Activated naive CD4-positive, alpha-beta T cell treated with Interleukin-2 at 50 U/mL for 16 hours (primary cell): ENCODE measurements at places on chromosomes 1 and 21.

- DNase-seq: no peak
These were observed 68.8 kb upstream of the KCNJ15 start for GRCh38 chr21:38188037-38188436.

GRCh38 chr1:53330819-53331218 is 2.9 kb upstream of the LRP8 start:
- DNase-seq: no peak

- no peak for DNase-seq
These were observed 2.9 kb upstream of the MTF1 start for GRCh38 chr1:37862330-37862729.

GRCh38 chr1:221939607-221940006 is 197.7 kb upstream of the DUSP10 start:
- DNase-seq: no peak

DNA sequence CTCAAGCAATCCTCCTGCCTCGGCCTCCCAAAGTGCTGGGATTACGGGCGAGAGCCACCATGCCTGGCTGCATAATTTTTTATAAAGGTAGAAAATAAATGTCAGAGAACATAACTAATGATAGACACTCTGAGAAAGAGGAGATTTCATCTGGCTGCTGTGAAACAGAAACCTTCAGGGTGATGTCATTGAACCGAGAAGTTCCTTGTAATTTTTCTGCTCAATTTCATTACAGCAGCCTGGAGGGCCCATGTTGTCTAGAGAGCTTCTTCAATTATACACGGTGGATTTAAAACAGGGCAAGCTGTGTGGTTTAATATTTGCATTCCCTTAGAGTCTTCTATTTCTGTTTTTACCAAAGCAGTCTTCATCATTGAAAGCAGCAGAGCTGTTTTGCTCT is 64.3 kb upstream of the MORC3 start:
- no peak for DNase-seq

DNA sequence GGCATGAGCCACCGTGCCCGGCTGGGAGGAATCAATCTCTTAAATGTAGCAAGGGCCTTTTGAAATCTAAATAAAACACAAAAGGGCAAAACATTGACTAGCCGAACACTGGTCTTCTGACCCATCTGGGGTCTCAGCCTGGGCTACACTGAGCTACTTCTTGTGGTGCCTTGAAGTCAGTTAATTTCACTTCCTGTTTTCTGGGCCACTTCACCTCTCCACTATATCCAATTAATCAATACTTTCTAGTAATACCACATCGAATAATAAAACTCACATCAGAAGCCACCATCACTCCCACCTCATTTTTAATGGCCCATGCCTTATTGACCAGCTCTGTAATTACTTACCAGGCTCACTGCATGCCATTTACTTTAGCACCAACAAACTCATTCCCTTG is 138.0 kb upstream of the SAMSN1 start:
- no peak for DNase-seq

DNA sequence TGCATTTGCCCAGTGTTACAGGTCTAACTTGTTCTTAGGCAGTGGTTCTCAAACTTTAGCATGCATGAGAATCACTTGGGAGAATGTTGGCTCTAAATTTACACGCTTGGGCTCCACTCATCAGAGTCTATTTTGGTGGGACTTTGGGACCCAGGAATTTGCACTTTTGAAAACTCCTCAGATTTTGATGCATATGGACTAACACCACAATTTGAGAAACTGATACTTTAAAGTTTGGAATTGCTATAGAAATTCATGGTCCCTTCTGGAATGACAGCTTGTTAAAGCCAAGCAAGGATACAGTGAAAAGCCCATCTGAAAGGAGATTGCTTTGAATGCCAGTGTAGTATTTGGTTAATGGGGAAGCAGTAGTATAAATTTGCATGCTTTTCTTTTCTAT is 31.5 kb downstream of the GPR52 start:
- DNase-seq: no peak

DNA sequence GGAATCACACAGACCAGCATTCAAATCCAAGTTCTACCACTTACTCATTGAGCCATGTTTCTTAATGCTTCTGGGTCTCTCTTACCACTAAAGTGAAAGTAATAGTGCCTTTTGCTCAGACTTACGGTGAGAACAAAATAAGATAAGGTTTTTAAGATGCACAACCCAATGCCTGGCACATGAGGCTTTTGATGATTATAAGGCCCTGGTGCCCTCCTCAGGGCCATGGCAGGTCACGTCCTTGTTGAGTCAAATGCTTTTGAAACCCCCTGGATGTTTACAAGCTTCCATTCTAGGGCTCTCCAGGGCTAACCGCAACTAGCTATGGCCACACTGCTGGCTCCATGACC is 76.0 kb downstream of the TENT5C start:
- no peak for DNase-seq

GRCh38 chr1:112470966-112471365 is 37.8 kb upstream of the WNT2B start:
- no peak for DNase-seq

DNA sequence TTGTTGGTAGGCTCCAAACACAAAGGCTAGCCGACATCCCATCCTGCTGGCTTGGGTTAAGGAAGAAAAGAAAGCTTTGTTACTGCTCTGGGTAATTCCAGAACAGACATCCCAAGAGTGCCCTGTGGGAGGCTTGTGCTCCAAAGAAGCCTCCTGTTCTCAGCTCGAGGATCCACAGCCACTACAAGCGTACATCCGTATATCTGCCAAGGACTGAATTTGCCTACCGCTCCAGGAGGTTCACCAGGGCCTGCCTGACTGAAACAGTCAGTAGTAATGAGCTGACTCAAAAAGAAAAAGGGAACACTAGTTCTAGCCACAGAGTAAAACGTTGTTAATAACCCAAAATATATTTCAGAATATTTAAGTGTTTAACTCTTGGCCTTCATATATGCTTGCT is 24.8 kb upstream of the MUTYH start:
- no peak for DNase-seq

DNA sequence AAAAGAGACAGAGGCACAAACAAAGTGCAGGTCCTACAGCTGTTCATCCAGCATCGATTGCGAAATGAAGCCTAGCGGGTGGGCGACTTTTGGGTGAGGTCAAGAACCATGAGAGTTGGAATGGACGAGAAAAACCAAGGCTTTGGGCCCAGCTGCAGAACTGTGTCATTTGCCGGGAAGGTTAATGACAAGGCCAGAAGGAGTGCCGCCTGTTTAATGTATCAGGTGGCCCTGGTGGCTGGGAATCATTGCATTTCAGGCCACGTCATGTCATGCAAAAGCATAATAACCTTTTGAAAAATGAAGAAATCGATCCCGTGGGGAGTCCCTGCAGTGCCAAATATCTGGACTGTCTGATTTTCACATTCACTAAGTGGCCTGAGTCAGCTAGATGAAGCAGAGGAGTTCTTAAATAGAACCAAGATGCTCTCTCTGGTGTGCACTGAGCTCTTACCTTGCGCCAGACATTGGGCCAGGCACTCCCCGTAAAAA is 8.1 kb upstream of the RCC2 start:
- no peak for DNase-seq

DNA sequence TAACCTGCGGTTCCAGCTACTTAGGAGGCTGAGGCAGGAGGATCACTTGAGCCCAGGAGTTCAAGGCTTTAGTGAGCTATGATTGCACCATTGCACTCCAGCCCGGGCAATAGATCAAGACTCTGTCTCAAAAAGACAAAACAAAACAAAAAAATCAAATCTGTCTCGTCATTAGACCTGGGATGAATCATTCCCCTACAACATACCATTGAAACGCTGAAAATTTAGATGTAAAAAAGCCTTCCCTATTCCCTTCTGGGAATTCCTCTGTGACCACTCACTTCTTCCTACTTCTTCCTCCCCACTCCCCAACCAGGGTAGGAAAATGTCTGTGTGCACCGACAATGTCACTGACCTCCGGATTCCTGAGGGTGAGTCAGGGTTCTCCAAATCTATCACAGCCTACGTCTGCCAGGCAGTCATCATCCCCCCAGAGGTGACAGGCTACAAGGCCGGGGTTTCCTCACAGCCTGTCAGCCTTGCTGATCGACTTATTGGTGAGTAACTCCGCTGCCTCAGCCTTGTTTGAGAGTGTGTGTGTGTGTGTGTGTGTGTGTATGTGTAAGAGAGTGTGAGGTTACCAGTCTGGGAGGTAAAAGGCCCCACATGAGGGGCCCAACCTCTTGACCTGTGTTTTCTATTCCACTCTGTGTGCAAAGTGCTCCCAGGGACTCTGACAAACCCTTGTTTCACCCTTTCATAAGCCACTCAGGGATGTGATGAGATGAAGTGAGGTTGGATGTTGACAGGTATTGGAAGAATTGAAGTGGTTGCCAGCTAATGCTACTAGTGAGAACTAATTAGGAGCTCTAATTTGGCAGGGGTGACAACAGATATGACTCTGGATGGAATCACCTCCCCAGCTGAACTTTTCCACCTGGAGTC is 16.3 kb upstream of the SARS1 start:
- peak; percentile 22 for DNase-seq

DNA sequence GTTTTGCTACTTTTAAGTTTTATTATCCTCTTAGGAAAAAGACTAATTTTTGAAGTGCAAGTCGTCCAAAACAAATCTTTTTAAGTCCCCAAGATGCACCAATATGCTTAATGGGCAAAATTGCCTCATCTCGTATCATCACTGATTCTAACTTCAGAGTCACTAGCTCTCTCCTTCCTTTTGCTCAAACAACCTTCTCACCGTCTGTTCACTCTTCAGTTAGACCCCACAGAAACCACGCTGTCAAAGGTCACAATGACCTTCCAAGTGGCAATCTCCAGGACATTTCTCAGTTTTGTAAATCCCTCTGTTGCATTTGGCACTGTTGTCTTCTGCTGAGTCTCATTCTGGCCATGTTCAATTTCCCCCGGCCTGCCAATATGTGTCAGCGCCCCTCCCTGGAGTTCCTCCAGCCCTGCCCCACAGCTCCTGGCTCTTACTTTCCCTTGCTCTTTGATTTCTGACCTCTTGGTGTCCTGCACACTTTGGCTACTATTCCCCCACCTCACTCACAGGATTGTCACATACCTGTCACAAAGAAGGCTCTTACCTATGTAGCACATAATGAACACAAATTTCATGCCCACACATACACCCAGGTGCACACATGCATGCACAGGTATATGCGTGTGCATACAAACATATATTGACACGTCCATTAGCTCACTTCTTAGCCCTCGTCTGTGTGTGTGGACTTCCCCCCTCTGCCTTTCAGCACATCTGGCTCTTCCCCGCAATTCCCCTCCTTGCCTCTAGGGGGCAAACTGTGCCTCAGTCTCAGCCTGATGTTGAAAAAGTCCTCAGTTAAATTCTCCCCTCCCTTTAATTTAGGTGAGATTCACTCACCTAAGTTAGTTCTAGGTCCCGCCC is 354.0 kb upstream of the DUSP10 start:
- peak; percentile 66 for DNase-seq

DNA sequence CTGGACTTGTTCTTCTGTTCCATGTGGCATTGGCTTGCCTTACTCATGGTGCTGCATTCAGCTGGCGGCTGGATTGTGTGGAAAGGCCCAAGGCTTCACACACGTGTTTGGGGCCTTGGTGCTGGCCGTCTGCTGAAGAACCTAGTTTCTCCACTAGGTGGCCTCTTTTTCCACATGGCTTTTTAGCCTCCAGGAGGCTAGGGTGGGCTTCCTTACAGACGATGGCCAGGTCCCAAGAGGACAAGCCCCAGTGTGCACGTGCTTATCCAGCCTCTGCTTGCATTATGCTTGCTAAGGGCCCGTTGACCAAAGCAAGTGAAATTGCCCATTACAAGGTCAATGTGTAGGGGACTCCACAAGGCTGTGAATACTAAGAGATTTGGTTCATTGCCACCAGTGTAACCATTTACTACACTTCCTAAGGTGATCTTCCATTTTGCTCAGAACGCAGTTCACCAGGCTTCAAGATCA is 47.5 kb upstream of the FOXO6 start:
- DNase-seq: no peak

DNA sequence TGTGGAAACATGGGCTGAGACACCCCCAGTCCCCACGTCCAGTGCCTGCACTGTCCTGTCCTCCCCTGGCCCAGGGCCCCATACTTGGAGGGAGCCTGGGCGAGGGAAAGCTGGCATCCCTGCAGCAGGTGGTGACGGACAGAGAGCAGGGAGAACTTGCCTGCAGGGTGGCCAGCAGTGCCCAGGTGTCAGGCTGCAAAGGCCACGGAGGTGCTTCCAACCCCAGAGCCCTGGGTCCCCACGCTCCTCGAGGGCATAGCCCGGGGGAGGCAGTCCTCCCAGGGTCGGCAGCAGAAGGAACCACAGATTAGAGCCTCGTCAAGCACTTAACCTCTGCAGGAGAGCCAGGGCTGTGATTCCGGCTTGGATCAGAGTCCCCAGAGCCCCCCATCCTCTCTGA is 77.5 kb downstream of the ARHGEF16 start:
- DNase-seq: no peak

DNA sequence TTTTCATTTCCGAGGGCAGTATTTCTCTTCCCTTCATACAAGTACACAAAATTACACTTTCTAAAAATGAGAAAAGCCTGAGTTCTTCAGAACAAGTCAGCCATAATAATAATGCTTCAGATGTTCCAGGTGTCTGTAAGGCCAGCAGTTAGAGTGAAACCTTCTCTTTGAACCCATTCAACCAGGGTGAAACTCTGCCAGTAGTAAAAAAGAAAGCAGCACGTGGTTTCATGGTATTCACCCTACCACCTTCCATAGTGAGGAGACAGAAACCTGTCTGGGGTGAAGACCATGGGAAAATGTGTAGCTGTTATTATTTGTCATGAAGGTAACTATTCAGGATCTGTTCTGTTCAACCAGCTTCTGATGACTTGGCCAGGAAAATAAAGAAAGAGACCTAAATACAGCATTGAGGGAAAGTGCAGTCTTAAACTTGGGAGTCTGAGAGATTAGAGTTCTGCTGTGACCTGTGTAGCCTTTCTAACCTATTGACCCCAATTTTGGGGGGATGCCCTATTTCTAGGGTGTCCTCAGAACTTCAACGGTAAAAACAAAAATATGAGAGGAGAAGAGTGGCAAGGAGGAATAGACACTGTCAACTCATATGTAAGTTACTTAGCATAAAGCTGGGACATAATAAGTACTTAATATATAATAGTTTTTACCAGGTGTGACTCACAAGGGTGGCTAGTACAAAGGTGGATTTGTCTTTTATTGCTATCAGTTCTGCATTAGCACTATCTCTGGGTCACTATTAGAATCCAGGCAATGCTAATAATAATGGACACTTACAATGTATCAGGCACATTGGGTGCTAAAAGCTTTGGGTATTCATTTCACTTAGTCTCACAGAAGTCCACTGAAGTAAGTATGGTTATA is 70.0 kb upstream of the TNFSF4 start:
- no peak for DNase-seq
